Activated CD8-positive, alpha-beta memory T cell treated with anti-CD3 and anti-CD28 coated beads for 24 hours (primary cell): ENCODE measurements at places on chromosomes 12 and 14.

DNA sequence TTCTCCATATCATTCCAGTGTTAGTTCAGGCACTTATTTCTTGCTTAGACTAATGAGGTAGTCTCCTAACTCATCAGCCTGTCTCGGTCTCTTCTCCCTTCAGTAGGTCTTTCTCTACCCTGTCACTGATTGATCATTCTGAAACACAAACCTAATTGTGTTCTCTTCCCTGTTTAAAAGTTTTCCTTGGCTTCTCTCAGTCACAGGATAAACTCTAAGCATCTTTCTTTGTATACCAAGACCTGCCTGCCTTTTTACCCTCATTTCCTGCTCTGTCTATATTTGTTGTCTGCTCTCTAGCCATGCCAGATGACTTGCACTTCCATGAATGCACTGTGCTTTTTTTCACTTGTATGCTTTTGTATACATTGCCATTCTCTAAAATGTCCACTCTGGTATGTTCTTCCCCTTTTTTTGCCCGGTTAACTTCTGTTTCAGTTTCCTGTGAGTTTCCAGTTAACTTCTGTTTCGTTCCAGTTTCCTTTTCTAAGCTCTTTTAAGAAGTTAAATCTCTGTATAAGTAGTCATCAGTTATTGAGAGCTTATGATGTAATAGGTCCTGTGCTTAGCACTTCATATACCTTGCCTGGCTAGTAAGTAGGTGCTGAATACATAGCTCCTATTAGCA is 12.8 kb downstream of the DIP2B start:
- no peak for DNase-seq

GRCh38 chr12:95258151-95258550 is 40.5 kb downstream of the VEZT start:
- no peak for DNase-seq

GRCh38 chr14:89566644-89567415 is 149.8 kb upstream of the FOXN3 start:
- DNase-seq, result no peak

GRCh38 chr14:63470962-63471793 is 72.0 kb downstream of the PPP2R5E start:
- DNase-seq, result no peak

DNA sequence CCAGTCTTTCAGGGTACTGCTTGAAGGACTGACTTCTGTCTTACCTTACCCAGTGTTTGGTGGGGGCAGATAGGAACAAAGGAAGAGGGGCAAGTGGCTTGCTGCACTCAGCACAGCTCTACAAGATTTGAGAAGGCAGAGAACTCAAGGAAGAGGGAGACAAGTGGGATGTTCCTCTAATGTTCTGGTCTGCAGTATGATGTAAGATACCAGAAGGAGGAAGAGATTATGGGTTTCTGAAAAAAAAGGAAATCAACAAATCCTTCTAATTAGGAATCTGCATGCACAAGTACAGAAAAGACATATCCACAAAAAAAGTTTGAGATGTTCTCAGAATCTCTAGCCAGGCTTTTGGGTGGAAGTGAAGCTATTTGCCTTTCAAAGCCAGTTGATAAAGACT is 37.1 kb downstream of the USP15 start:
- DNase-seq, result no peak
